HepG2 (cell line): ENCODE measurements at places on chromosomes 1 and 21. TPM values are rescaled to one million over a fixed set of nuclear protein-coding genes. Genes with fewer than 3 reads are reported as not detected.

DNA sequence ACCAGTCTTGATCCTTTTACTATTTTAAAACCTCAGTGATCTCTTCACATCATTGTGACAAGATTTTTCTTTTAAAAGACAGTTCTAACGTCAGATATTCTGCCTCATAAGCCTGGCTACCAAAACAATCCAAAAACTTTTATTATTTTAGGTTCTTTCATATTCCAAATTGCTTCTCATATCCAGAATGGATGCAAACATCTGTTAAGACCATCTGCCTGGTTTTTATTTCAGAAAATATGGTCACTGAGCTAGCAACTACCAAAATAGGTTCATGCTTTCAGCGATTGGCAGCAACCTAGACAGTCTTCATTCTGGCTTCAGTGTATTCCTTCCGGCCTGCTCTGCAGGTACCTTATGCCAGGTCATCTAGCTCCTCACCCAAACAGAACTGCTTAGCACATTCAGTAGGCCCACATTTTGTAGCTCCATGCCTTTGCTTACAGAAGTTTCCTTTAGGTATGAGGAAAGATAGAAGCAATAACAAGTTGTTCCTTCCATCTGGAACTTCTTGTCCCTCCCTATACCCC is 59.0 kb upstream of the CACYBP start:
- no peak overlapping the region for H3K27ac ChIP-seq
- no peak for DNase-seq
- no peak overlapping the region for H3K4me3 ChIP-seq
- H3K4me1 ChIP-seq, result peaks cover 41% of the 10 kb centered on the region
- no peaks in the 10 kb centered on the region for H3K36me3 ChIP-seq

DNA sequence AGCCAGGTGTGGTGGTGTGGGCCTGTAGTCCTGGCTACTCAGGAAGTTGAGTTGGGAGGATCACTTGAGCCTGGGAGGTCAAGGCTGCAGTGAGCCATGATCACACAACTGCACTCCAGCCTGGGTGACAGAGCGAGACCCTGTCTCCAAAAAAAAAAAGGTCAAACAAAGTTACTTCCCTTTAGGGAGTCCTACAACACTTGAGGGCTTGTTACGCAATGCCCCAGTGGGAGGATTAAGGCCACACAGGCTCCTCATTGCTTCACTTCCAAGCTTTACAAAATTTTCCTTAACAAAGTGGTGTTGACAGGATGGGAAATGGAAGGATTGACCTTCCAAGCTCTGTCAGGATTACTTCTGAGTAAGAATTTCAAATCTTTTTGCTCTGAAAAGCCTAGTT is 6.2 kb upstream of the EXTL1 start:
- no peak overlapping the region for H3K27ac ChIP-seq
- peaks cover 8% of the 10 kb centered on the region for H3K27me3 ChIP-seq
- H3K4me3 ChIP-seq, result no peak overlapping the region
- peaks cover 64% of the 10 kb centered on the region for H3K4me1 ChIP-seq
- peak; percentile 28 for DNase-seq

DNA sequence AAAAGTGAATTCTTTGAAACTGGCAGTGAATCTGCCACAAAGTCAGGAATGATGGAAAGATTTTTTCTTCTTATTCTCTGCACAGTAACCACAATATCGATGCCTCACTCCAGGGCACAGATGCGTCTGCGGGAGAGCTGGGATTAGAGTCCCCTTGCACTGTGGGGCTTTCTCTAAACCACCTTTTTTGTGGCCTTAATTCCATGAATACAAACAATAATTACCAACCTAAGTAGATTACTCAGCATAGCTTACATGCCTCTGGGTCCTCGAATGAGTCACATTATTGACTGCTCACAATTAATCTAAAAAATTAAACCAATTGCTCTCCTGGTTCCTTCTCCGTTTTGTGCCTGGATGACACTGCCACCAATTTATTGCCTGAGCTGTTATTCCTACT is 125.8 kb downstream of the KAZN start:
- no peaks in the 10 kb centered on the region for H3K4me1 ChIP-seq
- H3K4me3 ChIP-seq, result no peak overlapping the region
- H3K27me3 ChIP-seq, result peaks cover 37% of the 10 kb centered on the region
- no peak for DNase-seq
- no peaks in the 10 kb centered on the region for H3K36me3 ChIP-seq
- H3K27ac ChIP-seq, result no peak overlapping the region

- no peaks in the 10 kb centered on the region for H3K4me1 ChIP-seq
- no peak for DNase-seq
- peaks cover 8% of the 10 kb centered on the region; the same call in 1 of the 3 replicates for H3K27me3 ChIP-seq
- no peaks in the 10 kb centered on the region for H3K36me3 ChIP-seq
- no peak overlapping the region for H3K4me3 ChIP-seq
- H3K27ac ChIP-seq, result no peak overlapping the region
Observed at GRCh38 chr1:204842892-204843291, 27.8 kb upstream of the NFASC start.

CHRM3 gene
- total RNA-seq, result not detected in 2 replicates

DNA sequence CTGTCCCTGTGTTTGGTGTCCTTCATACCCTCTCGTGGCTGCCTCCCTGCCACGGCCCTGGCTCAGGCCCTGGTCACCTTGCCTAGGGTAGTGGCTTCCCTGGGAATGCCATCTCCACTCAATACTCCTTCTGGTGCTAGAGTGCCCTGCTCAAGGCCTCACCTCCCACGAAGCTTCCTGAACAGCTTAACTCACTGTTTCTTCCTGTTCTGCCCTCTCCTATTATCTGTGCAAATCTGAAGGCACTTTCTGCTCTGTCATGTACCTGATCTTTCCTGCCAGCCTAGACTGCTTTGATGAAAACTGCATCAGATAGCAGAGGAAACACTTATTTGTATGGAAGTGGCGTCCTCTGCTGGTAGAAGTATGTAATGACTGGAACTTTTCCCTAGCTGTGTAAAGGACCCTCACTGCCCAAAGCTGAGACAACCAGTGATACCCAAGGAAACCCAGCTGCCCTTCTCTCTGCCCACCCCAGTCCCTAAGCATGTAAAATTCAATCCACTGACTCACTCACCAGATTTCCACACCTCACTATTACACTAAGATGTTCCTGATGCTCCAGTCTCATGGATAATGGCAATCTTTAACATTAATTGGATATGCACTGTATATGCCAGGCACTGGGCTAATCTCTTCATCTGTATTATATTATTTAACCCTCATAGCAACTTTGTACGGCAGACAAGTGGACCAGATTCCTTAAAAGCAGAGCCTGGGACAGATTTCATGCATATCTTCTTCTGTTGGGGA is 36.2 kb upstream of the BTG2 start:
- H3K27ac ChIP-seq, result no peak overlapping the region
- H3K36me3 ChIP-seq, result no peaks in the 10 kb centered on the region
- peak; percentile 67 for DNase-seq
- H3K4me3 ChIP-seq, result no peak overlapping the region
- peaks cover 1% of the 10 kb centered on the region; the same call in 1 of the 2 replicates for H3K27me3 ChIP-seq

DNA sequence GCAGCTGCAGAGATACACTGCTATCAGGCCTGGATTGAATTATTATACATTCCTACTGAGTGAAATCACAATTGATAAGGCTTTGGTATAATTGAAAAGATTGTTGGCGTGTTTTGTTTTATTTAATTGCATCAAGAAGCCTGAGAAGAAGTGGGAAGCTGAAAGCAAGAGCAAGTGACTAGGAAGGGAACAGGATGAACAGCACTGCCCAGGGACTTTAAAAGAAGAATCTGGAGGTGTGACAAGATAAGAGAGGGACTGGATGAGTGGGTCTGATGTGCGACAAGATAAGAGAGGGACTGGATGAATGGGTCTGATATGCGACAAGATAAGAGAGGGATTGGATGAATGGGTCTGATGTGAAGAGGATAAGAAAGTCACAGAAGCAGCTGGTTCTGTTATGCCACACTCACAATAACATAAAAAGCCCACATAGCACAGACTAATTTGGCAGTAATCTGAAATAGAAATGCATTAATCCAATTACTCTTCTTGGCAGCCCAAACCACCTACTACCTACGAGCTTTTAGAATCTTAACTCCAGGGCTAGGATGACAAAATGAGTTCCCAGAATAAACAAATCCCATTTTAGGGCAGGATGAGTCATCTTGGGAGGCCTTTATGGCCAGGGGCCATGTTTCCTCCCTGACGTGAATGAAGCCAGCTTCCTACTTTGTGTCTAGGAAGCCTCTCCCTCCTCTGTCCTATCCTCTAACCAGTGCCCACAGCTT is 129.7 kb downstream of the DUSP10 start:
- H3K36me3 ChIP-seq, result no peaks in the 10 kb centered on the region
- no peaks in the 10 kb centered on the region for H3K4me1 ChIP-seq
- no peak overlapping the region for H3K27ac ChIP-seq
- no peaks in the 10 kb centered on the region for H3K27me3 ChIP-seq
- DNase-seq, result no peak

DNA sequence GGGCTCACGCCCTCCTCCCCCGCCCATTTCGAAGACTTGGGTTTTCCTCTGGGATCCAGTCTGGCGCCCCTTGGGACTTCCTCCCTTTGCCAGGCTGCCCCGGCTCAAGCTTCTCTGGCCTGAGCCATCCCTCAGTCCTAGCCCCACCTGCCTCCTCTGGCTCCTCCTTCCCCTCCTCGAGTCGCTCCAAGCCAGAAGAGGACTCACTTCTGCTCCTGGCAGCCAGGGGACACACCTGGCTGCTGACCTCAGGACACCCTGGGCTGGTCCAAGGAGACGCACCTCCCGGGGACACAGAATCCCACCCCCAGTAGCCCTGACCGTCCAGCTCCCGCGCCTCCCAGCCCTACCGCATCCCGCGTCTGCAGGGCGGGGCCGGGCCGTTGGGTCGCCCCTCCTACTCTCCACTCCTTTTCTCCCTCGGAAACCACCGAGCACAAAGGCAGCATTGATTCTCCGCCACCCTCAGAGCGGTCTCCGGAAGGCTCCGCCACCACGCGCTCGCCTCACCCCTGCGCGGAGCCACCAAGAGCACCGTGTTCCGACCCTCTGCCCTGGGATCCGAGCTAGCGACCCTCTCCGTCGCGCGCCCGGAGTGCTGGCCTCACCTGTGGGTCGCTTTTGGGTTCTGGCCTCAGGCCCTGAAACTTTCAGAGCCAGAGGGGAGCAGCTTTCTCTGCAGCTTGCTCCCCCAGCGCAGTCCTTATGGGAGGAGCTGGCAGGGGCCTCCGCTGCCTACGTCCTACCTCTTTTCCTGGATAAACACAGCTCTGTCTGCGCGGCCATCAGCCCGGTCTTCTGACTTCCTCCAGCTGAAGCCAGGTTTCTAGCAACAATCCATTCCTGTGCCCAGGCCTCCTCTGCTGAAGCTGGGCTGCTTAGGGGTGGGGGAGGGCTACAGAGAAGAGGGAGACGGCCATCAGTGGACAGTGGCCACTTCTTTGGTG is at the start of gene C2CD4D:
Gene C2CD4D, minus strand, starts transcription at position 364 of the 947 bp plus-strand sequence. CDS start 831 bp downstream, outside the sequence.
- H3K4me1 ChIP-seq, result peaks cover 58% of the 10 kb centered on the region
- H3K4me3 ChIP-seq, result peak within 1 kb of the TSS; percentile 34; the same call in 1 of the 2 replicates
- no peaks in the 10 kb centered on the region for H3K36me3 ChIP-seq
- peaks cover 5% of the 10 kb centered on the region; the same call in 2 of the 3 replicates for H3K27me3 ChIP-seq
- H3K27ac ChIP-seq, result no peak within 1 kb of the TSS
- DNase-seq, result peak; percentile 68

CNKSR1 gene
- total RNA-seq, result 1.5 and 3.4 TPM in 2 replicates

DNA sequence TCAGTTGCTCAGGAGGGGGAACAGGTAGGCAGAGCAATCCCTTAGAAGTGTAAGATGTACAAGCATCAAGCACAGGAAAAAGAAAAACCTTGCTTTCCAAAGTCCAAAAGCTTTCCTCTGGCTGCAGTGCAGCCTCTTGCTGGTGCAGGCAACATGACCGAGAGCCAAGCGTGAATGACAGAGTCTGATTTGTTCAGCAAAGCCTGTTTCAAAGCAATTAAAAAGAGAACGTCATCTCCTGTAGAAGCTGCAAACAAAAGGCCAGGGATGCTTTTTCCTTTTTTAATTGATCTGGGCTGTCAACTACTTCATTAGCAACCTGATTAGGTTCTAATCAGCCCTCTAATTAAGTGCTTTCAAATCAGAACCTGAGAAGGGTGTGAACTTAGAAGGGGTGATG is 38.2 kb upstream of the PLA2G2C start:
- H3K27me3 ChIP-seq, result peaks cover 77% of the 10 kb centered on the region; the same call in 2 of the 3 replicates
- H3K4me3 ChIP-seq, result no peak overlapping the region
- no peaks in the 10 kb centered on the region for H3K4me1 ChIP-seq
- no peak overlapping the region for H3K27ac ChIP-seq

GRCh38 chr1:217585577-217585976 is 45.3 kb downstream of the GPATCH2 start:
- no peak overlapping the region for H3K4me3 ChIP-seq
- H3K4me1 ChIP-seq, result peaks cover 14% of the 10 kb centered on the region
- no peaks in the 10 kb centered on the region for H3K27me3 ChIP-seq
- no peak for DNase-seq
- no peaks in the 10 kb centered on the region for H3K36me3 ChIP-seq
- H3K27ac ChIP-seq, result no peak overlapping the region

PARP1 gene
- total RNA-seq, result 85.2 and 125 TPM in 2 replicates

DNA sequence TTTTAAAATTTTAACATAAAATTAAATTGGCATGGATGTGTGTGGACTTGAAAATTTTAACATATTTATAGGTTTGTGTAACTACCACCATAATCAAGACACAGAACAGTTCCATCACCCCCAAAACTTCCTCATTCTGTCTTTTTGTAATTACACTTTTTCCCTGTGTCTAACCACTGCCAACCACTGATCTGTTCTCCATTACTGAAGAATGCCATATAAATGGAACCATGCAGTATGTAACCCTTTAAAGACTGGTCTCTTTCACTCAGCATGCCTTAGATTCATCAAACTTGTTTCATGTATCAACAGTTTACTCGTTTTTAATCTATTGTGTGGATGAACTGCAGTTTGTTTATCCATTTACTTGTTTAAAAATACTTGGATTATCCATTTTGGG is 13.0 kb upstream of the AHCYL1 start:
- no peak overlapping the region for H3K27ac ChIP-seq
- H3K36me3 ChIP-seq, result no peaks in the 10 kb centered on the region
- no peak overlapping the region for H3K4me3 ChIP-seq
- DNase-seq, result no peak

DNA sequence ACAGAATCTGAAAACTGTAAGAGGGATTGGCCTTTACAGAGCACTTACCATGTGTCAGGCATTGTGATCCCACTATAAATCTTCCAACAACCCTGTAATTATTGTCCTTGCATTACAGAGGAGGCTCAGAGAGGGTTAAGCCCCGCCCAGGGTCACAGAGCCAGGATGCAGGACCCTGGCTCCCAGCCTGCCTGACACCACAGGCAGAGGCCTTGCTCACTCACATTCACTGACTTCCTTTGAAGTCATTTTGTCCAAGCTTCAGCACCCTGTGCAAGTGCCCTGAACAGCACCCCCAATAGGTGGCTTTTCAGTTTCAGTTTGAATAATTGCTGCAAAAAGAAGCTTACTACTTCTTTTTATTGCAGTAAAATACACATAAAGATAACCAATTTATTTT is 256.8 kb upstream of the NFIA start:
- no peak overlapping the region for H3K4me3 ChIP-seq
- no peak overlapping the region for H3K27ac ChIP-seq
- peaks cover 16% of the 10 kb centered on the region for H3K4me1 ChIP-seq
- no peaks in the 10 kb centered on the region for H3K36me3 ChIP-seq
- DNase-seq, result no peak

- H3K4me1 ChIP-seq, result peaks cover 8% of the 10 kb centered on the region; the same call in 1 of the 2 replicates
- H3K27ac ChIP-seq, result no peak overlapping the region
- H3K36me3 ChIP-seq, result no peaks in the 10 kb centered on the region
- DNase-seq, result no peak
Observed at GRCh38 chr1:237013608-237014007, 9.4 kb upstream of the MT1HL1 start.

GRCh38 chr1:18922848-18923755 is 20.7 kb upstream of the ALDH4A1 start:
- no peaks in the 10 kb centered on the region for H3K27me3 ChIP-seq
- H3K36me3 ChIP-seq, result peaks cover 9% of the 10 kb centered on the region
- H3K4me1 ChIP-seq, result peaks cover 33% of the 10 kb centered on the region
- no peak overlapping the region for H3K27ac ChIP-seq
- H3K4me3 ChIP-seq, result no peak overlapping the region
